Endodermal cell (in vitro differentiated cells): ENCODE measurements at places on chromosomes 11 and 22.

GRCh38 chr22:46147471-46148267, 2.7 kb upstream of the PPARA start:
- peak; percentile 39 for DNase-seq

DNA sequence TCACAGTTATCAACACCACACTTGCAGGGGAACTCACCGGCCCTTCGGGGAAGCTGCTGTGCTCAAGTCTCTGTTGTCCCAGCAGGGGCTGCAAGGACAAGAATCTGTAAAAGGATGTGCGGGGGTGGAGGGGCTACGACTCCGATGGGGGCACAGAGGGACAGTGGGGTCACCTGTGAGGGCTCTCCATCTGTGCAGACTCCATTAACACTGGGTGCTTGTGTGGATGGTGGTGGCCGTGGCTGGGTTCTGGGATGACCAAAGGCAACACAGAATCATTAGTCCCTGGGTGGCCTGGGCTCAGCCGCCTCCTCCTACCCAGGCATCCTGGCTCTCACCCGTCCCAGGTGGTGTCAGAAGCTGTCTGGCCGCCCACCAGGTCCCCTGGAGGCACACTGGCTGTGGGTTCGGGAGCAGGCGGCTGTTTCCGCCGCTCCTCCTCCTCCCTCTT, 10.2 kb upstream of the RBM4B start:
- no peak for DNase-seq

- DNase-seq, result no peak
These were observed 86.8 kb downstream of the TEAD1 start for GRCh38 chr11:12761029-12761428.

- peak; percentile 79 for DNase-seq
These were observed 58.1 kb downstream of the GGTLC2 start for GRCh38 chr22:22702237-22703202.

GRCh38 chr11:35274909-35275785, 136.2 kb downstream of the CD44 start:
- DNase-seq, result peak; percentile 54

DNA sequence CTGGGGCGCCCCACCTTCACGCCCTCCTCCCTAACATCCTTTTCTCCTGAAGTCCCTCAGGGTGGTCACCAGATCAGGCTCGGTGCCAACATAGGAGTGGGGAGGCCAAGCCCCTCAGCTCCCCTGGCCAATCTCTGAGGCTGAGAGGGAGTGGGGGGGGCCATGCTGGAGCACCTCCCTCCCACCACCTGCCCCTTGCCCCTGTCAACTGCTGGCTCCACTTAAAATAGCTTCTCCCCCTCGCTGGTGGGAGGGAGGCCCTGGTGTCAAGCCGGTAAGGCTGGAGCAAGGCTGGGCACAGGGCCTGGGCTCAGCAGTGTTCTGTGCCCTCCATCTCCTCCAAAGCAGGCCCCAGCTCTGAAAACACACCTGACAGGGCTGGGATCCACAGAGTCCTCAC, 4.9 kb downstream of the PLXNB2 start:
- DNase-seq, result no peak

DNA sequence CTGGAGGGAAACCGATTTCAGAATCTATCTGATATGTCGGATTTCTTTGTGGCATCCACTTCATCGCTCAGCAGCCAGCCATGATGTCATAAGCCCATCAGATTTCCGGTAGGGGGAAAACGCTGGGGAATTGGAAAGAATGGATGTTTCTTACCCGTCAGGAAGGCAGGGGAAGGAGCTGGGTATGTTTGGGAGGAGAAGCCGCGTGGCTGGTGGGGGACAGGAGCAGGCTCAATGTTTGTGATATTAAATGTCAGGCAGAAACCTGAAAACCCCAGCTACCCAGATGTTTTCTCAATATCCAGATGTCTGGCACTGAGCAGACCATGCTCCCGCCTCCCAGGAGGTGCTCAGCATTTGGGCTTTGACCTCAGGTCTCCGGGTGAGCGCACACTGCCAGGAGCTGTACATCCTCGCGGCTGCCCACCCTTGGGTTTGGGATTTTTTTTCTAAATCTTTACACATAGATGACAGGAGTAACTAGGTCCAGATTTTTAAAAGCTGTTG, 67.5 kb downstream of the NFAM1 start:
- DNase-seq, result no peak

GRCh38 chr11:3225826-3226750, 6.1 kb downstream of the MRGPRE start:
- DNase-seq, result no peak

- no peak for DNase-seq
These were observed 43.1 kb downstream of the CACNG2 start for GRCh38 chr22:36660510-36660840.

GRCh38 chr22:20159076-20159475, 8.2 kb upstream of the CCDC188 start:
- DNase-seq, result peak; percentile 87
